Pericardium fibroblast (primary cell): ENCODE measurements at places on chromosomes 6 and 20. TPM values are rescaled to one million over a fixed set of nuclear protein-coding genes. Genes with fewer than 3 reads are reported as not detected.

Gene PSORS1C1
- 0.82 and 16.1 TPM in 2 replicates for total RNA-seq

Gene TNFAIP3
- 5.1 and 13.4 TPM in 2 replicates for total RNA-seq

Gene STX7
- total RNA-seq, result 29.1 and 30.4 TPM in 2 replicates

Gene TTK
- 0.70 and 0.94 TPM in 2 replicates for total RNA-seq

Gene NDUFAF4
- total RNA-seq, result 7.1 and 11.4 TPM in 2 replicates

Gene PROKR2
- not detected in 2 replicates for total RNA-seq

Gene GABRR1
- total RNA-seq, result not detected in 2 replicates

Gene APOM
- 0.51 and 3.2 TPM in 2 replicates for total RNA-seq

Gene CCN6
- not detected in 2 replicates for total RNA-seq

Gene SLC35D3
- not detected in 2 replicates for total RNA-seq

Gene CDSN
- not detected in 2 replicates for total RNA-seq

Gene TMEM244
- total RNA-seq, result not detected in 2 replicates

Gene SAPCD1
- total RNA-seq, result 1.2 and 2.8 TPM in 2 replicates

Gene DDO
- 1.3 TPM in 1 of 2 replicates, not detected in the other for total RNA-seq

Gene DAAM2
- 11.2 and 26.6 TPM in 2 replicates for total RNA-seq

Gene SEL1L2
- total RNA-seq, result not detected in 2 replicates

Gene KCNK5
- total RNA-seq, result not detected in 2 replicates

Gene BEND6
- 7.0 and 11.7 TPM in 2 replicates for total RNA-seq

Gene NRSN1
- not detected in 2 replicates for total RNA-seq

Gene LRP11
- 37.9 and 42.0 TPM in 2 replicates for total RNA-seq
